ENCODE measurements at places on chromosomes 2 and 18.

- DNase-seq: no peak
Observed at GRCh38 chr18:10234912-10235660, 219.3 kb upstream of the APCDD1 start.

DNA sequence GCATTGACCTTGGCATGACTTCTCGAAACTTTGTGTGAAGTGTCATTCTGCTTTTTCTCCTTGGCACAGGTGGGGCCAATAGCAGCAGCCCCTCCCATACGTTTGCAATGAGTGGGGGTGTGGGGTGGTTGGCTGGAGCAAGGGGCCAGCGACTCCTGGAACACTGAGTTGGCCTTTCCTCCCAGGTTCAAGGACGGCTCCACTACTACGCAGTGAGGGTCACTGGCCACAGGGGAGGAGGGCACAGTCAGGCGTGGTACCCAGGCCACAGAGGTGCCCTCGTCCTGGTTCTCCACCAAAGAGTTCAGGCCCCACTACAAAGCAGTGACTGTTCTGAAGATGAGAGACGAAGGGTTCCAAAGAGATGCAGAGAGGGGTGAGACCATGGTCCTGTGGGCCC is 70.6 kb upstream of the OTOS start:
- DNase-seq: no peak

- DNase-seq: no peak
Observed at GRCh38 chr2:70674636-70675430, 93.2 kb downstream of the ADD2 start.

GRCh38 chr2:120404274-120404673 is 58.3 kb downstream of the INHBB start:
- no peak for DNase-seq

- DNase-seq: peak; percentile 41
Observed at GRCh38 chr18:21489119-21489750, 111.3 kb downstream of the ESCO1 start.

DNA sequence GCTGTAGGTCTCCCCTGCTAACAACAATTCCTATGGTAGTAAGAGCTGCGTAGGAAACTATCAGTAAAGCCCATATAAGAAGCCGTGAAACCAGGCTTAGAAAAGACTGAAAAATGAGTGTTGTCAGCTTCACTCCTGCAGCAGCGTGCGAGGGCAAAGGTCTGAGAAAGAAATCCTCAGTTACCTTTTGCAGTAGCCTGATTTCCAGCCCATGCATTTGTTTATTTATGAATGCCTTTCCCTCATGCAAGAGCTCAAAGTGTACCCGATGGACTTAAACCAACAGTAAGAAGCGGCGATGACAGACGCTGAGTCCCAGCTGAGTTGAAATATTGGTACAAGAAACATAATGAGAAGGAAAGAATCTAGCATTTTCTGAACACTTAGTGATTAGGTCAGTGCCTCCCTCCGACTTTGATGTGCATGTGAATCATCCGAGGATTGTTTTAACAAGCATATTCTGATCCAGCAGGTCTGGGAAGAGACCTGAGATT is 15.0 kb upstream of the POLI start:
- DNase-seq: no peak

GRCh38 chr2:174764280-174765255 is at the start of gene CHRNA1:
Gene CHRNA1 (minus strand): TSS chr2:174764472. CDS start chr2:174764394, 78 bp downstream.
- no peak for DNase-seq

GRCh38 chr2:201182650-201183364 is at the start of gene CASP10:
Gene CASP10 (plus strand): TSS chr2:201183141. CDS start chr2:201185778, 2,637 bp downstream.
- no peak for DNase-seq

DNA sequence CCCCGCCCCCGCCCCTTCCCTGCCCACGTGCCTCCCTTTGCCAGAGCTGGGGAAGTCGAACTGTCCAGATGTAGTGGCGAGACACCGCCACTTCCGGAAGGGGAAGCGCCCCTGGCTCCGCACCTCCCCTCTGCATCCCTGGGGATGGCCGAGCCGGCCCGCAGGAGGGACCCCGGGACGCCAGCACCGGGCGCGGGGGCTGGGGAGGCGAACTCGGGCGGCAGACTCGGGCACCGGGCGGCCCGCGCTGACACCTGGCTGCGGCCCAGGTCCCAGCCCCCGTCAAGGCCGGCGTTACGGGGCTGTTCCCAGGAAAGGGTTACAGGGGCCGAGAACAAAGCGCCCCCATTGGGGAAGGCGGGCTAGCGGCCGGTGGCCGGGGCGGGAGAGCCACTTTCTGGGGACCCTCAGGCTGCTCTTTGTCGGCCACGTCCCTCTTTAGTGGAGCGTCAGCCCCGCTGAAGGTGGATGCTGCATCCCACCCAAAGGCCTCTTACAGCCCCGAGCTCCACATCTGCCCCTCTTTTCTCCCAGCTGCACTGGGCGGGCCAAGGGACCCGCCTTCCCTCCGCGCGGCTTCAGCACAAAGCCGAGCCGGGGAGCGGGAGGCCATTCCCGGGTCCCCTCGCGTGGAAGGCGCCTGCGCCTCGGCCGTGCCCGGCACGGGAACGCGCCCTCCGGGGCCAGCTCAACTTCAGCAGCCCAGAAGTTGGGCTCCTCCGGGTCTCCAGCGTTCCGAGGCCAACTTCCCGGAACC is 1.3 kb downstream of the SDC1 start:
- no peak for DNase-seq

DNA sequence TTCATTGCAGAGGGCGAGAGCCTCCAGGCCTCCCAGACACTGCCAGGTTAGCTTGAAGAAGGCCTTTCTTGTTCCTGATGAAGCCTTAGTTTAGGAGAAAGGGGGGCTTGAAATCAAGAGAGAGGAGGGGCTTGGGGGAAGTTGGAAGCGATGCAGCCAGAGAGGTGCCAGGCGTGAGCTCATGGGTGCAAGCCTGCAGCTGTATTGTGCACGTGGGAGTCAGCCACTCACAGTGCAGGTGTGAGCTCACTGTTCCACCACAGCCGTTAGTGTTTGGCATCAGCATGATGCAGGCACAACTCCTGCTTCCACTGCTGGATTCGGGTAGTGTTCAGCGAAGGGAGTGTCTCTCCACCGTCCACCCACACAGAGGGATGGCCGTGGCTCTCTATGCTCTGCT is 68.4 kb upstream of the ALPP start:
- DNase-seq: no peak

- no peak for DNase-seq
Observed at GRCh38 chr2:79125721-79125985, 5.4 kb downstream of the REG1A start.

DNA sequence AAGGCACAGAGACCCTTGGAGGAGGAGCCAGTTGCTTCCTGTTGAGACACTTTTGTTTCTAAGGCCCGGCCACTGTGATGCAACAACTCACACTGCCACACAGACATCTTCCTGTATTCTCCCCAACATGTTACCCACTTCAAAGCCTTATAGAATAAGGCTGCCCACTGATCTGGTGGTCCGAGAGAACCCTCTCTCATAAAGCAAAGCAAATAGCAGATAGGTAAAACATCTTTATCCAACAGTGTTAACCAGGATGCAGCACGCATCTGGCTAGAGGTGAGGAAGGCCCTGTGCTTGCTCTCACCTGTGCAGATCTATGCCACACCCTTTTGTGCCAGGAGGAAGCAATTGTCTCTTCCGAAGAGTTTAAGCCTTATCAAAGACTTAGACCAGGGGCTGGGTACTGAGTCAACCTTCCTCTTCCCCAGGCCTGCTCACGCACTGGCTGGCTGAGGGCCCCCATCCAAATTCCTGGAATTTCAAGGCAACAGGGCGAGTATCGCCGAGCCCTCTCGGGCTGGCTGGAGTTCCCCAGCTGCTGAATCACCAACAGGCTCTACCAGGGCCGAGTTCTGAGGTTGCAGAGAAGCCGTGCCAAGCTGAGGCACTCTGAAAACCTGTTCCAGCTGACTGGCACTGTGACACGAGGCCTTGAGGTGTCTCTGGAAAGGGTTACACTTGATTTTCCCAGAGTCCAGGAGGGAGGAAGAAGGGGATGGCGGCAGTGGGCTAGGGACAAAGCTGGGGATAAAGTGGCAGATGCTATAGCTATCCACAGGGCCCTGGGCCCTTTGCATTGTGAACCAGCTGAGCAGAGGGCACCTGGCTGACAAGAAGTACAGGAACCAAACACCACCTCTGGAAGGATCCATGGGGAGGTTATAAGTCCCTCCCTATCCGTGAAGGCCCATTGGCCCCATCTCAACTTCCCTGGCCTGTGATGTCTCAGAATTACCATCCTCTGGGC is 29.3 kb downstream of the TGFA start:
- peak; percentile 42 for DNase-seq

DNA sequence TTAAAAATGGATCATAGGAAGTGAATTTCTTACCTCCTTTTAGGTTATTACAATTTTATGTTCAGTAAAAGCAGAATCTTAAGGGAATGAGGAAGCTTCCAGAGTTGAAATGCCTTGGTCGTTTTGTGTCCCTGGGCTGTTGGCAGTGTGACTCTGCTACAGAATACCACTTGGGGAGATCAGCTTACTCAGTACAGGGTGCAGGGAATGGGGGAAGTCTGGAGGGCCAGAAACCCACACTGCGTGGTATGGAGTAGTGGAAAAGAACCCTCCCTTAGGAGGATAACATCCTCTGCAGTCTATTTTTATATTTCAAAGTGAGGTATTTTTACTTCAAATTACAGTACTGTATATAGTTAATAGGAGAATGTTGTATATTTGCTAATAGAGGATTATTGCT is 51.1 kb downstream of the R3HDM1 start:
- no peak for DNase-seq

- DNase-seq: no peak
Observed at GRCh38 chr2:85917887-85918795, 29.4 kb upstream of the ST3GAL5 start.

GRCh38 chr2:176555112-176555511 is 285.9 kb downstream of the MTX2 start:
- no peak for DNase-seq

GRCh38 chr2:11553661-11554398 is 20.0 kb downstream of the GREB1 start:
- no peak for DNase-seq

DNA sequence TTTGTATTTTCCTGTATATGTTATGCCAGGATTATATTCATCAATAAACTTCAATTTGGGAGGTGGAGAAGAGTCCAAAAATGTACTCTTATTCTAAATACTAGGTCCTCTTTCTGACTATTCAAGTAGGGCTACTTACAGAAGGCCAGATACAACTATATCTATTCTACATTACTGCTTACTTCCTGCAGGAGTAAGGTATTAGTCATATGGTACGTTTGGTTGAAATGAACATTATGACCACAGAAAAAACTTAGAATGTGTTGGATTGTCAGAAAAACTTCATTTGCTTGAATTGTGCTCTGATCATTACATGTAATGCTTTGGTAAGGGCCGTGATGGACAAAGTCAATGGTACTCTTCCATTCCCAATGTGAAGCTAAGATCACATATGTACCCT is 35.0 kb downstream of the STAT4 start:
- no peak for DNase-seq

- DNase-seq: no peak
Observed at GRCh38 chr2:119282146-119282995, 58.7 kb downstream of the STEAP3 start.

Measured in activated T-cell treated with anti-CD3 and anti-CD28 coated beads, Interleukin-2, amount 50 U/mL, for 72 hours (primary cell).